ENCODE measurements at places on chromosomes 16 and 17.
A peak's percentile ranks its signal among the peaks of the same experiment; 100 is the strongest.

GRCh38 chr16:17901309-17901708 is 430.5 kb upstream of the XYLT1 start:
- no peak for DNase-seq

DNA sequence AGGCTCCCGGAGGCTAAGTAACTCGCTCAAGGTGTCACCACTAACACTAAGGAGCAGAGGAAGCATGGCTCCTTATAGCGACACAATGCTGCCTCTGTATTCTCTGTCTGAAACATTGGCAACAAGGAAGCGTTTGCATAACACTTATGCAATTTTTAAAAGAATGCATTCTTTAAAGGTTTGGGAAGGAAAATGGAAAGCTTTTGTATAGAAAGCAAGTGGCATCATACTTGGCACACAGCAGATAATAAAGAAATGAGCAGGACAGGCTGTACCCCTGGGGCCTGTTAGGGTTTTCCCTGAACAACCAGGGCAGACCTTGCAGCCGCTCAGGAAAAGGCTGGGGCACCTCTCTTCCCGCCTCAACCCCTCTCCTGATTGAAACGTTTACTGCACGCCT is 36.9 kb downstream of the PPL start:
- peak; percentile 88 for DNase-seq

DNA sequence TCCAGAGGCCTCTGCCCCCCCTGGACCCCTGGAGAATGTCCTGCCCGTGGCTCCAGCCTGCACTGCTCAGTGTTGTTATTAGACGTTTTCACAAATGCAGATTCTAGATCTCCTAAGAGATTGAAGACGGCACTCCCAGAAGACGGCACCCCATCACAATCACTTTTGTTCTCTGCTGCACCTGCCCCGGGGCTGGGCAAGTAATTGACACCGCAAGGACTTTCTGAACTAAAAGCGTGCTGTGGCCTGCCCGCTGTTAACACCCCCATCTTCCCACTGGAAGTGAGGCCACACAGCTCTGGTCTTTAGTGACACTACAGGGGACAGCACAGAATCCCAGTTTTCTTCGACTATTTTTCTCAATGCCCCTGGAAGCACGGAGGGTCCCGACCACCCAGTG is 256.9 kb downstream of the ENGASE start:
- no peak for DNase-seq

DNA sequence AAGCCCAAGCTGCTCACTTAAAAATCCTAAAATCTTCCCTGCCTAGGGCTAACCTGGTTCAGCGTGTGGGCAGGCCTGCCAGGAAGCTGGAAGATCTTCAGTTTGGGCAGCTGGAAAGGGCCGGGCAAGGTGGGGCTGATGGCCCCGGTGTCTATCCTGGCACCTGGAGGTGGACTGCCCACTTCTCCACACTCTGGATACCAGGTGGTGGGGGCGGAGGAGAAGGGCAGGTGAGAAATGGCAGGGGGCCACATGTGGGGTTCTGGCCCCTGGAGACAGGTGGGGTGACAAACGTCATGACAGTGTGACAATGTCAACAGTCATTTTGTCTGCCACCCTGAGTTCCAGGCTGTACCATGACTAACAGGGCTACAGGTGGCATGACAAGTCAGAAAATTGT is 78.5 kb upstream of the C16orf82 start:
- no peak for DNase-seq

DNA sequence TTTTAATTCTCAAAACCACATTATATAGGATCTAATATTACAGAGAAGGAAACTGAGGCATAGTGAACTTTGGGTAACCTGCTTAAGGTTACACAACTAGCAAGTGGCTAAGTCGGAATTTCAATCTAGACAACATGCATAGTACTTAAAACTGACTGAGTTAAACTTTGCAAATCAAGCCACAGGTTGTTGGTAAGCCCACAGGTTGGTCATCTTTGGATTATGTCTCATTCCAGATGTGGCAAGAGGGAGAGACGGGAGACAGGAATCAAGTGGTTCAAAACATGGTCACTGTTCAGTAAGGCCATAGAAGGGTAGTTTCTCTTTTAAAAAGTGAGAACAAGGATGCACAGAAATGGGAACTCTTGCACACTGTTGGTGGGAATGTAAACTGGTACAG is 57.1 kb downstream of the MYO1D start:
- DNase-seq, result no peak

DNA sequence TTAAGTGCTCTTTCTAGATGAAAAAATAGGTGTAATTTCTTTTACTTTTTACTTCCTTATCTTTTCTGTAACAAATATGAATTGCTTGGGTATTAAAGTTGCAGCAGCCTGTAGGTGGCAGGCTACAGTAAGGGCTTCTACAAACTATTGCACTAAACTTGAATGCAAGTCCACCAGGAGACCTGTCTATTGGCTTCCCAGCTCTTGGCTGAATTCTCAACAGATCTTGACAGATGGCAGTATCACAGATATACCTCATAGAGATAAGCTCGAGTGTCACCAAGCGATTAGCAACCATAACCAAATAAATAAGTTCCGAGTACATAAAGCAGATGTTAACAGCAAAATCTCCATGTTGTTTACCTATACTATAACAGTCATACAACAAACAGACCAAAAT is 5.9 kb downstream of the BBS2 start:
- peak; percentile 59 for DNase-seq

GRCh38 chr17:77424585-77425344 is 284.0 kb downstream of the SEC14L1 start:
- DNase-seq, result peak; percentile 88

GRCh38 chr17:35875800-35876139 is 4.4 kb downstream of the CCL5 start:
- DNase-seq, result no peak

GRCh38 chr17:14926526-14927122 is 338.5 kb downstream of the PMP22 start:
- peak; percentile 27 for DNase-seq

DNA sequence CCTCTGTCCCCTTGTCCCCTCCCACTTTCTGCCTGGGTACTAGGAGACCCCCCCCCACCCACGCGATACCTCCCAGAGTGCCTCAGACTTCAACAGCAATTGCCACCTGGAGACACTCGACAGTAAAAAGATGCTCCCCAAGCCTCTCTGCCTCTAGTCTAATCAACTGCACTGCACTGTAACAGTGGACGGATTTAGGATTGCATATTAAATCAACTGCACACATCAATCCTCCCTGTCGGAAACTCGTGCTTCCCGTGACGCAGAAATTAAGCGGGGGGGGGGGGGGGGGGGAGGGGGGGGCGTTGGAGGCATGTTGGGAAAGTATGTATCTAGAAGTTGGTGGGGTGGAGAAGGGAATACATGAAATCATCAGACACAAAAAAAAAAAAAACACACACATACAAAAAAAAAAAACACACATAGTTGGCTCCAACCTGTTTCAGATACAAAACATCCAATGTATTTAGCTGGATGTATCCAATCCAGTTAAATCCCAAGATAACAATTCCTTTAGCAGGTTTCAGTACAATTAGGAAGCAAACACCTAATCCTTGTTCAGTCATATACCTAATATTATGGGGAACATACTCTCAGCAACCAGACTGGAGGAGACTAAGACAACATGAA is 29.7 kb downstream of the FAM222B start:
- DNase-seq, result peak; percentile 56

DNA sequence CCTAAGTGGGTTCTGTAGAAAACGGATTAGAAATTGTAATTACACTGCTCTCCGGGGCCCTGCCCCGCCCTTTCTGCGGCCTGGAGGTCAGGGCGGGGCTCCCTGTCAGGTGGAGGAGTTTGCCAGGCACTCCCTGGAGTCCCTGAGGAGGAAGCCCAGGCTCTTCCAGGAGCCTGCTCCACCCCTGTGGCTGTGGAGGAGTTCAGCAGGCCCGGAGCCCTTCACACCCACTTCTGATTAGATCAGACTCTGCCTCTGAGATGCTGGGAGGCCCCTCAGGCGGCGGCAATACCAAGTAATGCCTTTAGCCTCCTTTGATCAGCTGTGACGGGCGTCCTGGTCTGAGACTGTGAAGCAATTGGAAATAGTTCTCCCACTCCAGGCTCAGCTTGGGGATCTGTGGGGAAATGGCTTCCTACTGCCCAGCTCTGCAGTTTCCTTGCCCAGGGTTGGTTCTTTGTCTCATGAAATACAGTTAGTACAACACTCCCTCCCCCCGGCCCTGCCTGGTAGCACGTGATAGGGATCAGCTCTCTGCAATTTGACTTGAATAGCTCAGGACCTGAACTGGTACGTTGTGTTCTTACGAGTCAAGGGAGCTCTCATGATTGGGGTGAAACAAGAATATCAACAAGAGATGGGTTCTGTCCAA is 22.3 kb downstream of the BAIAP2 start:
- DNase-seq, result peak; percentile 95

DNA sequence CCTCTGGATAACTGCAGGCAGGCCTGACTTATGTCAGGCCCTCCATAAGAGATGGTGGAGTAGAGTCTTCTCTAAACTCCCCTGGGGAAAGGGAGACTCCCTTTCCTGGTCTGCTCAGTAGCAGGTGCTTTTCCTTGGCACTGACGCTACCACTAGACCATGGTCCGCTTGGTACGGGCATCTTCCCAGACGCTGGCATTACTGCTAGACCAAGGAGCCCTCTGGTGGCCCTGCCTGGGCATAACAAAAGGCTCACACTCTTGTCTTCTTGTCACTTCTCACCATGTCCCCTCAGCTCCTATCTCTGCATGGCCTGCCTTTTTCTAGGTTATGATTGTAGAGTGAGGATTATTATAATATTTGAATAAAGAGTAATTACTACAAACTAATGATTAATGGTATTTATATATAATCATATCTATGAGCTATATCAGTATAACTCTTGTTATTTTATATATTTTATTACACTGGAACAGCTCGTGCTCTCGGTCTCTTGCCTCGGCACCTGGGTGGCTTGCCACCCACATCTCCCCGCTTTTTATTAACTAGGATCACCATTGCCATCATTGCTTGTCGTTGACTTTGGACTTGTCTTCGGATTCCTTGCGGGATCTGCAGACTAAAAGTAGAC is 59.8 kb upstream of the ARL4D start:
- peak; percentile 33 for DNase-seq

- no peak for DNase-seq
Observed at GRCh38 chr16:56259425-56259779, 68.1 kb downstream of the GNAO1 start.

GRCh38 chr16:35908942-35909341 is 2449.5 kb downstream of the TP53TG3F start:
- no peak for DNase-seq

DNA sequence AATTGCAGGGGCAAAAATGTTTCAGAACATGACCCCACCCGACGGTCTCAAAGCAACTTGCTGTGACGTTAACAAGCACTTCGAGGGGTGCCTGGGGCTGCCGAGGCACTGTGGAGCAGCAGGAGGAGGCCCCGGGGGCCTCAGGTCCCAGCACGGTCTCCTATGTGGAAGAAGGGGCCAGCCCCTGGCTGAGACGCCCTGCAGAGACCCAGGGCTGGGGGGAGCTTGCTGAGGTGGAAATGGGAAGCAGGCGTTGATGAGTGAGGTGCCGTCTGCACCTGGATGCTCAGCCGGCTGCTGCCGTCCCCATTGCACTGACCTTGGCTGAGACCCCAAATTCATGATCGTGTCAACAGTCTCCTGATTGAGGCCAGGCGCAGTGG is 46.5 kb downstream of the NT5M start:
- DNase-seq, result no peak

GRCh38 chr16:56995136-56995805 is 5.9 kb downstream of the NLRC5 start:
- DNase-seq, result no peak

GRCh38 chr16:76661691-76662235 is 384.6 kb downstream of the CNTNAP4 start:
- peak; percentile 12 for DNase-seq

DNA sequence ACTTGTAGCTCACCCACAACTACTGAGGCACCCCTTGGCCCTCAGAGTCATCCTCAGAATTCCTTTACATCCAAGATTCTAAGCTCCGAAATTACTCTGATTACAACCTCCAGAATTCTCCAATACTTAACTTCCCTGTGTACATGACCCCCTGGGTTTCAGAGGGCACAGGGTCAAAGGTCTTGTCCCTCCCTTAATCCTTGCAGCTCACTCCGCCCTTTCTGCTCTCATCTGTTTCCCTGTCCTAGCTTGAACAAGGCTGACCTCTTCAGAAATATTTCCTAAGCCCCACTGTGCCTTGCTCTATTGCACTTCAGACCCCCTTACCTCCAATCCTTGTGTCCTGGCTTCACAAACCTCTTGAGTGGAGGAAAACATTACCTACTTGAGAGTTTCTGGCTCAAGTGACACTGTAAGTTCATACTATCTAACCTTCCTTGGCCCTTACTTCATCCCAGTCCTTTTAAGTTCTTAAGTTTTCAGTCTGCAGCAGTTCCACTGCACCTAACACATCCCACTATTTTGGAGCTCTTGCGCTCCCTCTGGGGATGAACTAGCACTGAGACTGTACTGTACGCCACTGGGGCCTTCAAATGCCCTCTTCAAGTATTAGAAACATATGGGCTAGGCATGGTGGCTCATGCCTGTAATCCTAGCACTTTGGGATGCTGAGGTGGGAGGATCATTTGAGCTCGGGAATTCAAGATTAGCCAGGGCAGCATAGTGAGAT is 6.2 kb downstream of the N4BP1 start:
- no peak for DNase-seq

- DNase-seq, result no peak
Observed at GRCh38 chr16:12793865-12794240, 9.8 kb downstream of the CPPED1 start.

- no peak for DNase-seq
Observed at GRCh38 chr17:62628831-62629555, 1.5 kb downstream of the MRC2 start.

DNA sequence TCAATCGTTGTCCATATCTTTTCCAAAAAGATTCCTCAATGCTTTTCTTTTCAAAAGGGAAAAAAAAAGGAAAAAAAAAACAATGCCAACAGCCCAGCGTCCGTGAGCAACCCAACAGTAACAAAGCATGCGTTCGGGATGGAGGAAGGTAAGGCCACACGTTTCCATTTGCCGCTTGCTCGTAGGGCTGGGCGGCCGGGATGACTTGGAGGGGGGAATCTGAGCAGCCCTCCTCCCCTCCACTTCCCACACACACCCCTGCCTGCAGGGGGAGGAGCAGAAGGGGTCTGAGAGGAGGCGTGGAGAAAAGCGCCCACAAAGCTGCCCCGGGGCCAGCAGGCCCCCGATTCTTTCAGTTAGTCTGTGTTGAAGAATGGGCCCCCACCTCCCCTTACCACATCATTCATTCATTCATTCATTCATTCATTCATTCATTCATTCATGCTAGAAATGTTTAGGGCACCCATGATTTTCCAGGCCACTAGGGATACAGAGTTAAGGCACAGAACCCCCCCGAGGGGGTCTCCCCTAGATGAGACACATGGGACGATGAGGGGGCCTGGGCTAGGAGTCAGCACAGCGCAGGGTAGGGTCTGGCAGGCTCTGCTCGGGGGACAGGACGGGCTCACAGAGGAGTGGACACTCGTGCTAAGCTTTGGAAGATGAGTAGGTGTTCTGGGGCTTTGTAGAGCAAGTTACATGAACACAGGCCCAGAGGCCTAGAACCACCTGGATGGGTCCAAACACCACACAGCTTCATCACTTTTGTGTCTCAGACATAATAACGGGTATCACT is 10.9 kb upstream of the TBX2 start:
- no peak for DNase-seq

Data from foreskin melanocyte (primary cell).